Stimulated activated naive B cell treated with anti-CD40 and anti-IgM and Interleukin-4, amounts not matched to agents 10 μg/mL and 1 μg/mL and 100 μg/mL, for 72 hours (primary cell): ENCODE measurements at places on chromosomes 7 and 10.

GRCh38 chr10:88027570-88027969 lies 164.1 kb downstream of the PTEN start:
- peak; percentile 50 for DNase-seq

DNA sequence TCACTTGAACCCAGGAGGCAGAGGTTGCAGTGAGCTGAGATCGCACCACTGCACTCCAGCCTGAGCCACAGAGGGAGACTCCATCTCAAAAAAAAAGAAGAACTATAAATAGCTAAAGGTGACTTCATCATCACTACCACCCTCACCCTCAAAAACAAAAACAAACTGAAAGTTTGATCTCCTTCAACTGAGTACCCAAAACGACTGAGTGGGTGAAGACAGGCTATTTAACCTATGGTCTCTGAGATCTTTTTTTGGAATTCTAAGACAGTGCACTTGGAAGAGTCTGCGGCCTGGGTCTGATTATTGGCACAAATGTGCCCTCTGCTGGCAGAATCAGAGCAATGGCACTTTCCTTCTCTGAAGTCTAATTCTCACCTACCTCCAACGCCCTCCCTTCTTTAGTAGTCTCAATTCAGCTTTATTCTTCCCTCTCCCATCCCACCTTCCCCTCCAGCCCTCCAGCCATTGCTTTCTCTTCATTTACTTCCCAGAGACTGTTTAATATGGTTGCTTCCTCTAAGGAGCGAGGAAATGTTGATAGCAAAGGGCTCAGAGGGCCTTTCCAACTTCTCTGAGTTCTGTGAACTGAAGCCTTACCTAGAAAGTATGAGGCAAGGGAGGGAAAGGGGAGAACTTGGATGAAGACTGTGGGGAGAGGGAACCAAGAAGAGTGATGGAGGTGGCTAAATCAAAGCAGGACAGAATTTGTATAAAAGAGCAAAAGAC lies 2.9 kb upstream of the MYOZ1 start:
- peak; percentile 30 for DNase-seq

DNA sequence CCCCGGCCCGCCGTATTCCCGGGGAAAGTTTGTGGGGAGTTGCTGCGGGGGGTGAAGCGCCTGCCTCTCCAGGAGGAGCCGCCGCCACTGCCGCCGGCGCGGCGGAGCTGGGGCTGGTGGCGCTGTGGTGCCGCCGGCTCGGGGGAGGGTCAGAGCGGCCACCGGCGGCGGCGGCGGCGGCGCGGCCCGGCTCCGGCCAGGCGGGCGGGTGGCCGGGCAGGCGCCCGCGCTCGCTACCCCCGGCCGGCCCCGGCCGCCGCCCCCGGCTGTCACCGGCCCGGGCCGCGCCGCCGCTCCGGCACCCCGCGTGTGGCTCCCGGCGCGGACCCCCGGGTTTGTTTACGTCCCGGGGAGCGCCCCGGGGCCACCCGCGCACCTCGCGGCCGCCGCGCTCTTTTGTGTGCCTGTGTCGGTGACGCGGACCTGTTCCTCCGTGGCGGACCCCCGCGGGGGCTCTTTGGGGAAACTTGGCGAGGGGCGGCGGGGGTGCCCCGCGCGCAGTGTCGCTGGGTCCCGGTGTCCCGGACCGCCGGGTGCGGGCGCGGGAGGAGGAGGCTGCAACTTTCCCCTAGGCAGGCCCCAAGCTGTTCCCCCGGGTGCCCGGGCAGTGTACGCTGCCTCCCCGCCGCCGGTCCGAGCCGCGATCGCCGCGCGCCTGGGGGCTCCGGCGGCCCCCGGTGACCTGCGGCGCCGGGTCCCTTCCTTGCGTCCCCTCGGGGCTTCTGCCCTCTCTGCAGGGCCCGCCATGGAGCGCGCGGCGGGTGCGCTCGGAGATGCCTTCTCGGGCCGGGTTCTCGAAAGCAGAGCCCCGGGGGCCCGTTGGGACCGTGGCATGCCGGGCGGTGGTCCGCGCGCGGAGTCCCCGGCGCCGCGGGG lies 593 bp upstream of the CUX1 start:
- DNase-seq, result no peak

- DNase-seq, result no peak
These were observed 714.1 kb downstream of the AUTS2 start for GRCh38 chr7:70312336-70312735.

- DNase-seq, result no peak
These were observed 170.1 kb downstream of the FANK1 start for GRCh38 chr10:126066456-126066855.

GRCh38 chr10:46518028-46518725 lies 38.3 kb downstream of the GPRIN2 start:
- no peak for DNase-seq

DNA sequence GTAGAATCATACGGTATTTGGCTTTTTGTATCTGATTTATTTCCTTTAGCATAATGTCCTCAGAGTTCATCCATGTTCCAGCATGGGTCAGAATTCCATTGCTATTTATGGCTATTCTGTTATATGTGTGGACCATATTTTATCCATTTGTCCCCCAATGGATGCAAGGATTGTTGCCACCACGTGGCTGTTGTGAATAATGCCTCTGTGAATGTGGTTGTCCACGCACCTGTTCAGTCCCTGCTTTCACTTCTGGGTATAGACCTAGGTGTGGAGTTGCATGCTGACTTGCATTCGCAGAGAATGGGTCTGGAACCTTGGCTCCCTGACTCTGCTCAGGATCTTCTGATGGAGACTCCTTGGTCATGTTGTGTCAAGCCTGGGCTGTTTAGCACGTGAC lies 199.9 kb downstream of the CAMK1D start:
- no peak for DNase-seq

GRCh38 chr10:68721673-68722335 lies 765 bp downstream of the CCAR1 start:
- no peak for DNase-seq
